ENCODE measurements at places on chromosomes 13 and 19.

DNA sequence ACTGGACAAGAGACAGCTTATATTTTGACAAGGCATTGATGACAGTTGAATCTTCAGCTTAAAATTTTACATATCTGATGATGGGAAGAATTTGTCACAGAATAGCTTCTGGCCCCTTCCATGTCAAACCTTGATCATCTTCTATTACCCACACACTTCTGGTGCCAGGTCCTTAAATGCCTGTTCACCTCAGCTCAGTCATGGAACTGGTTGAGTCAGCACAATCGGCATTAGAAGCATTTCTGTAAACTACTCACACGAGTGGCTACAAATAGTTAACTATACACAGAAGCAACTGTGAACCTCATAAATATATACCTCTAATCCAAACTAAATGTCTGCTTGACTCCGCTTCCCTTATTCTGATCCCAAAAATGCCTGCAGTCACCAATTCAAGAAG is 161.2 kb downstream of the FOXO1 start:
- no peak for DNase-seq

- no peak for DNase-seq
These were observed 83.0 kb downstream of the USP12 start for GRCh38 chr13:27088619-27089018.

GRCh38 chr13:32976912-32977311 is 39.3 kb upstream of the KL start:
- no peak for DNase-seq

- DNase-seq = no peak
These were observed 10.6 kb downstream of the NANOS3 start for GRCh38 chr19:13887517-13887916.

DNA sequence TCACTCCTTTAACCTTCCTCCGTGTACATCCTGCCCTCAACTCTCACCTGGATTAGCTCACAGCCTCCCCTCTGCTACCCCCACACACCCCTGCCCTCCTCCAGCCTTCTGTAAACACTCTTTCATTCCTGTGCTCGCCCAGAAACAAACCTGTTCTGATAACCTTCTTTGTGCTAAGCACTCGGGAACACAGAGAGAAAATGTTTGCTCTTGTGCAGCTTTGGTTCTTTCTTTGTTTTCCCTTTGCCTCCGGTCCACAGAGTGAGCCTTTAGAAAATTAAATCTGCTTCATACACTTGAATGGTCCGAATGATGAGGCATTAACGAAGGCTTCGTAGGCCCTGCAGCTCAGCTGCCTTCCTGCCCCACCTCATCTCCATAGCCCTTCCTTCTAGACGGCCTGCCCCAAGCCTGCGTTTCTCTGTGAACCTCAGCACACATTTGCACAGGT is 6.6 kb upstream of the ZDHHC20 start:
- no peak for DNase-seq

- DNase-seq = no peak
These were observed 39.7 kb downstream of the RCBTB2 start for GRCh38 chr13:48493066-48493765.

- DNase-seq = no peak
These were observed 29.8 kb upstream of the PABPC3 start for GRCh38 chr13:25065974-25066770.

- DNase-seq = no peak
These were observed 1.1 kb downstream of the VSTM2B start for GRCh38 chr19:29526730-29527499.

DNA sequence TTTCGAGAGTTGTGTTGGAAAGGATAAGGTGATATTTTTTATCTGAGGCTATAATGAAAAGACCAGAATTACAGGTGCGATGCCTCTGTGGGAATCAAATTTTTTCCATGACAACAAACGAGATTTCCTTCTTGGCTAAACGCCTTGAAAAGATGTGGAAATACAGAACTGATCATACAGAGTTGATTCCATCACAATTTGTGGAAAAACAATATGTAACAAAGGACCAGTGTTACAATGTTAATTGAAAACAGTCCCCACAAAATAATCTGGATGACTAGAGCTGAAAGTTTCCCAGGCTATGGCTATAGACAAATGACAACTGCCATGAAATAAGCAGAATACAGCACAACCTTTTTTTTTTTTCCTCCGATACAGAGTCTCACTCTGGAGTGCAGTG is 628.9 kb downstream of the DIAPH3 start:
- DNase-seq = no peak

- DNase-seq = no peak
These were observed 15.0 kb downstream of the TMEM143 start for GRCh38 chr19:48348737-48349136.

GRCh38 chr19:49212016-49212701 is 54.6 kb downstream of the TRPM4 start:
- no peak for DNase-seq
